ENCODE measurements at places on chromosomes 2 and 18.

DNA sequence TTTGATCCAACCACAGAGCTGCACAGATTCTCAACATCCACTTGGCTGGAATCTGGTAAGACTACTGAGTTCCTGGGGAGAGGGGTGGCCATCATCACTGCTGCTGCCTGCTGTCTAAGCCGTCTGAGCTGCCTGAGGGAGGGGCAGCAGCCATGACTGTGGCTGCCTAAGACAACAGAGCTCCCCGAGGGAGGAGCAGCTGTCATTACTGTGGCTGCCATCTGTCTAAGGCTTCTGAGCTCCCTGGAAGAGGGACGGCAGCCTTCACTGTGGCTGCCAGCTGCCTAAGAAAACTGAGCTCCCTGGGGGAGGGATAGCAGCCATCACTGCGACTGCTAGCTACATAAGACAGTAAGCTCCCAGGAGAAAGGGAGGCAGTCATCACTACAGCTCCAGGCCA, 584.4 kb downstream of the NR4A2 start:
- DNase-seq, result peak; percentile 11

GRCh38 chr18:59881728-59882656, 17.8 kb upstream of the PMAIP1 start:
- DNase-seq, result no peak

- DNase-seq, result no peak
Observed at GRCh38 chr2:238381341-238382115, 45.2 kb upstream of the ASB1 start.

GRCh38 chr18:38487521-38487920, 921.9 kb upstream of the CELF4 start:
- no peak for DNase-seq

DNA sequence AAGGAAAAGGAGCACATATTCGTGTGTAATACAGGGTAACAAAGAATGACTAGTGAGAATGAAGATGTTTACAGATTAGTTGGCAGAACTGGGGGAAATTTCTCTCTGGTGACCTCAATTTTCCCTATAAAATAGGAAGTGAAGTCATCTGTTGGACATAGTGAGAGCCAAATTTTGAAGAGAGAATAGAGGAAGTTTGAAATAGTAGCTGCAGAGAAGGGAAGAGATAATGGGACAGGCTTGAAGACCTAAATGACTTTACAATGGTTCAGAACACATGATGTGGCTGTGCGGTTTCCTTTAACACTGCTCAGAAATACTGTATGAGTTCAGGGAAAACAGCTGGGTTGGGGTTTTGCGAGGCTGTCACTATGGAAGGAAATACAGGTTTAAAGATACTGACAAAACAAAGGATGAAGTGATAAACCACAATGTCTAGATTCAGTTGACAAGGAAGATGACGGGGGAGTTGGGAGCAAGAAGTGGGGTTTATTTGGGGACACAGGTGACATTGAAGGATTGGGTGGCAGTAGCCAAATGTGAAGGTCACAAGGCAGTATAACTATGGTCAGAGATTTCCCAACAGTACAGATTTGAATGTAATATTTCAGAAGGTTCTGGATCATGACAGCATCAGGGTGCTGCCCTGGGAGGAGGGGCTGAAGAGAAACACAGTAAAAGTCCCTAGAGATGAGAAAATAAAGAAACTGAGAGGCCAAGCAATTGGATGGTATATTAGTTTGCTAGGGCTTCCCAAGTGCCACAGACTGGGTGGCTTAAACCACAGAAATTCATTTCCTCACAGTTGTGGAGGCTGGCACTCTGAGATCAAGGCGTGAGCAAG, 82.6 kb upstream of the TANK start:
- DNase-seq, result no peak

DNA sequence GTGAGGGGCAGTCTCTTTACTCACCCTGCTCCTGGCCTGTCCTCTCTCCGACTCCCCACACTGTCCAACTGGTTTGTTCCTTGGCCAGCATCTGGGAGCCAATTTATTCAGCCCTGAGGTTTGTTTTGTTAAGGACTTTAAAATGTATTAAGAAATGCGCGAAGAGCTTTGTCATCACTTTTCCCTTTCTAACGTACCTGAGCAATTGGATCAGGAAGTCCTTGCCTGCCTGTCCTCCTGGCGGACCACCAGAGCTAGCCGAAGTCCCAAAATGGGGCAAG, 164.7 kb upstream of the MSH6 start:
- DNase-seq, result no peak

DNA sequence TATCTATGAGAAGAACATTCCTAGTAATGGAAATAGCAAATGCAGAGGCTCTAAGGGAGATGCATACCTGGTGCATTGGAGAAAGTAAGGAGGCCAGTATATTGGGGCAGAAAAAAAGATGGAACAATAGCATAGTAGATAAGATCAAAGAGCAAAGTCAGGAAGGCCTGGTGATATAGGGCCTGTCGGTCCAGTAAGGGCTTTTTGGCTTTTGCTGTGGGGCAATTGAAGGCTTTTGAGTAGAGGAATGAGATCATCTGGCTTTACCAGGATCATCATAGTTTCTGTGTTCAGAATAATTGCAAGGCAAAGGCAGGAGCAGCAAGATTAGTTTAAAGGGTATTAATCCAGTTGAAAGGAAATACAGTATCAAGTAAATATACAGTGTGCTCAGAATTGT, 111.8 kb downstream of the EHBP1 start:
- no peak for DNase-seq

DNA sequence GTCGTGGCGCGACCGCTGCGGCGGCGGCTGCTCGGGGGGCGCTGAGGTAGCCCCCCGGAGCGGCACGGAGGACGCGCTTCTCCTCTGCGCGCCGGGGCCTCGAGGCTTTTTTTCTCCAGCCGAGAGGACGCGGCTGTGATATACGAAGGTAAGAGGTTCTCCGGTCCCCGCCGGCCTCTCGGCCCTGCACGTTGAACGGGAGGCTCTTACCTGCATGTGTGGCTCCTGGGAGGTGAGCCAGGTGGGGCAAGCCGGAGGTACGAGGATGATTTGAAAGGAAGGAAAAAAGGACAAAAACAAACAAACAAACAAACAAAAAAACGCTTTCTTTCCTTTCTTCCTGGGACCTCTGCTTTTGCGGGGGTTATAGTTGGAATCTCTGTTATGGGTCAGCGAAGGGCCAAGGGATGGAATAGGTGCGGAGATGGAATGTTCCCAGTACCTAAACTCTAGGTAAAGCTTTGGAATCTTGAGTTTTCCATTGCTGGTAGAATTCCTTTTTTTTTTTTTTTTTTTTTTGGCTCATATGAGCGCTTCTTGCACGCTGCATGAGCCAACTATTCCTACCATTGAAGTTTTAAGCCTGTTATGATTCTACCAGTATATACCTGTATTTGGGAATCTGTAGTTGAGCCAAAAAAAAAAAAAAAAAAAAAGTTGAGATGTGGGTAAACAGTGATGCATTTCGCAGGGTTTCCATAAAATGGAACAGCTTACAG, 674 bp downstream of the PTPN4 start:
- no peak for DNase-seq

DNA sequence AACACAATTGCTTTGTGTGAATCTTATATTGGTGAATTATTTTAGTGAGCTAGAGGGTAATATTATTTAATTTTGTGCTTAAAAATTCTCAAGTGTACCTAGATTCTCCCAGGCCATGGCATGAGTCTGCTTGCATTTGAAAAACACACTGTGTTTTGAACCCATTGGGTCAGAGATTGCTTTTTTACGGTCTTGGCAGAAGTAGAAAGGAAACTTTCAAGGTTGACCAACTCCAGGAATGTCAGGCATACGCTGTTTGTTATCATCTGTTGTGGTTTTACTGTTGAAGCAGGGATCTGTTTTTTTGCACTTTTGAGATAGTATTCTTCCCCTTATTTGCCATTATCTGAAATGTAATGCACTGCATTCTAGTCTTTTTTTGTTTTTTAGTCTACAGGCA, 377.4 kb downstream of the RPRM start:
- no peak for DNase-seq

DNA sequence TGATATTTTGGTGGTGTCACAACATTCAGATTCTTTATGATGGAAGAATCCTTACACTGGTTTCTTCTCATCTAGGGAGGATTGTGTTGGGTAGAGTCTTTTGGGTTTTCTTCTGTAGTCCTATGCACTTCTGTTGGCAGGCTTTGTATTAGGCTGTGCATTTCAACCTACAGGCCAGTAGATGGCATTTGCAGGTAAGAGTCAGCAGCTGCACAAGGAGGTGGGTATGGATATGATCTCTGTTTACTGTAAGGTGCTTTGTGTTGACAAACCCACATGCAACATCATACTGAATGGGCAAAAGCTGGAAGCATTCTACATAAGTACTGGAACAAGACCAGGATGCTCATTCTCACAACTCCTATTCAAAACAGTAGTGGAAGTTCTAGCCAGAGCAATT, 656.8 kb downstream of the METTL4 start:
- DNase-seq, result no peak

DNA sequence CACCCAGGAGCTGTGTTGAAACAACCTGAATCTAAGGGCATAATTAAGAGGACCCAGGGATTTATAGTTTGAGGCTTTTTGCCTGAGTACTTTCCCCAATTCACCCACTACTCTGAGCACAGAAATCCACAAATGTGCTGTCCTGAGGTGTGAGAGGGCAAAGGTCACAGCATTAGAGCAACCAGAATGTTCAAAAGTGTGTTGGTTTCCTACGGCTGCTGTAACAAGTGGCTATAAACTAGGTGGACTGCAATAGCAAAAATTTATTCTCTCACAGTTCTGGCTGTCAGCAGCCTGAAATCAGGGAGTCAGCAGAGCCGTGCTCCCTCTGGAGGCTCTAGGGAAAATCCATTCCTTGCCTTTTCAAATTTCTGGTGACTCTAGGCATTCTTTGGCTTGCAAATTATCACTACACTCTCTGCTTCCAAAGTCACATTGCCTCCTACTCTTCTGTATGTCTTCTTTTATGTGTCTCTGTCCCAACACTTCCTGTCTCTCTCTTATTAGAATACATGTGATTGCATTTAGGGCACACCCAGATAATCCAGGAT, 91.4 kb upstream of the TACR1 start:
- no peak for DNase-seq

GRCh38 chr2:17311771-17312511, 206.3 kb downstream of the RAD51AP2 start:
- DNase-seq, result no peak

GRCh38 chr2:10028988-10029874, 14.1 kb upstream of the KLF11 start:
- no peak for DNase-seq

GRCh38 chr18:77061946-77062517, 70.6 kb downstream of the MBP start:
- DNase-seq, result no peak

- no peak for DNase-seq
Observed at GRCh38 chr2:134009440-134009839, 244.4 kb upstream of the MGAT5 start.

GRCh38 chr2:111702119-111702803, 181.7 kb downstream of the ANAPC1 start:
- no peak for DNase-seq

GRCh38 chr2:207505728-207506127, 24.0 kb upstream of the CREB1 start:
- no peak for DNase-seq

DNA sequence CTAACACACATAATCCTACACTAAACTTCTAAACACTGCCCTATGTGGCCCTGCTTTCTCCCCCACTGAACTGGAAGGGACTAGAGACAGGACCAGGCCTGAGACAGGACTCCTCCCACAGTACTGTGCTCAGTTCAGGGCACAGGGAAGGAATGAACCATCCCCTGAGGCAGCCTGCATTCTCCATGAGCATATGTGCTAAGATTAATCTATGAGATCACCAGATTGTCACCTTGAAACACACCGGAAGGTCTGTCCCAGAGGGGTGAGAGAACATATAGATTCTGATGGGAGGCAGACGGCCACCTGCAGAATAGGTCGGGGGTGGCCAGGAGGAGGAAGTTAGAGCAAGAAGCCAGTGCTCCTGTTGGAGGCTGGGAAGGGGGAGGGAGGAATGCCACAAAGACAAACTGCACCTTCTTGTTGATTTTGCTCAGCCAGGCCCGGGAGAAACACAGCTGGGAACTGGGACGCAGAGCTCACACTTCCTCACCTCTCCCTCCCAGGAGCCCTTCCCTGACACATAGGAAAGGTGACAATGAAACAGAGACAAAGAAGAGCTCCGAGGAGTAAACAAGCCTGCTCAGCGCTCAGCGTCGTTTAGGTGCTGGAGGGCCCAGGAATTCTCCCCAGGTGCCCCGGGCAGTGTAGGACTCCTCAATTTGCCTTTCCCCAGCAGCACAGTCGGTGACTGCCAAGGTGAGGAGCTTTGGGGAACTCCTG, 52.1 kb downstream of the ZBTB7C start:
- DNase-seq, result no peak

DNA sequence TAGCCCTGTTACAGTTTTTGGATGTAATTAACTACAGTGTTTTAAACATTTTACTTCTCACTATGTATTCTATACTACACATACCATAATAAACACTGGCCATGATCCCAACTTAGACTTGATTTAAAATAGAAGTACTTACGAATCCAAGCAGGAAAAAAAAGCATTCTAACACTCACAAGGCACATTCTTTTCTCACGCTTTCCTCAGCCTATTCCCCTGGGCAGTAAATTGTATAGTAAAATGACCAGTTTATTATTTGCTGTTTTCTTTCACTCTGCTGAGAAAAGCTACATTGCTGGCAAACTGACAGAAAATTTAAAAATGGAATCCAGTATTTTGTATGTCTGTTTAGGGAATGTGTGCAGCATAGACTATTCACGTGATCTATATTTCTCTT, 2.8 kb upstream of the TANC1 start:
- DNase-seq, result no peak

DNA sequence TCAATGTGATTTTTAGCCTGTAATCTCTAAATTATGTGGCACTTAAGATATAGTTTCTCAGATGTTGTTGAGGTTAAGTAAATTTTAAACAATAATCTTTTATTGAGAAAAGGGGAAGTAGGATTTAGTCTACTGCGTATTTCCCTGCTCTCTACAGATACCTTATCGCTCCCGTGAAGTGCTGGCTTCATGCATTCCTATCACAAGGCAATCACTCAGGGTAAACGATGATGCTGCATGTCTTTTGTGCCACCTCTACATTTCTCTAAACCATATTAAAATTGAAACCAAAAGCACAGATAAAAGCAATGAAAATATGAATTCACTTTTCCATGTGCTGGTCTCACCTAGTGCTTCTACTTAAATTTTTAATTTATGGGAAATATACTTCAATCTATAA, 14.4 kb upstream of the RPE start:
- DNase-seq, result no peak

GRCh38 chr2:9663008-9663879, 32.4 kb upstream of the YWHAQ start:
- no peak for DNase-seq

DNA sequence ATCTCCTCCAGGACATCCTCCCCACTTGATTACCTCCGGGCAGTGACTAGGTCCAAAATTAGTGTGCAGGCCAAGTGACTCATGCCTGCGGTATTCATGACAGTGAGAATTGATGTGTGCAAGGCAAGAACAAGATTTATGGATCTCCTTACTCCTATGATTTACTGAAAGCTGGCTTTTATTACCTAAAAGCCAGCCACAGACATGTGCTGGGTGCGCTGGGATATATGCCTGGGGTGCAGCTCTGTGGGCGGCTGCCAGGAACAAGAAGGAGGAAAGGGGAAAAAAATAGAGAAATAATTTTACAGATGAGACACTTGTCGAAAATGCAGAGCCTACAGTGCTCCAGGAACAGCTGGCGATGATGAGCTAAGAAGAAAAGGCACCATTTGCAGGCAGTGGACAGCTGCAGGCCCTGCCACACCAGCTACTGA, 359.3 kb downstream of the CMPK2 start:
- DNase-seq, result no peak

Measured in D721Med (cell line).